ENCODE measurements at places on chromosomes 12 and 14.
A peak's percentile ranks its signal among the peaks of the same experiment; 100 is the strongest.

- DNase-seq, result no peak
These were observed 462.5 kb upstream of the TBX3 start for GRCh38 chr12:115146453-115146852.

GRCh38 chr12:65266408-65266807, 12.1 kb upstream of the MSRB3 start:
- no peak for DNase-seq

GRCh38 chr14:81122326-81122725, 98.4 kb downstream of the GTF2A1 start:
- no peak for DNase-seq

- no peak for DNase-seq
These were observed 98.3 kb upstream of the ATF1 start for GRCh38 chr12:50665609-50666008.

GRCh38 chr12:34305176-34305575, 282.9 kb downstream of the ALG10 start:
- DNase-seq, result no peak

- DNase-seq, result no peak
These were observed 369.9 kb upstream of the PDE3A start for GRCh38 chr12:19998411-19998810.

- DNase-seq, result peak; percentile 58
These were observed 117.3 kb upstream of the MYF6 start for GRCh38 chr12:80590085-80590484.

DNA sequence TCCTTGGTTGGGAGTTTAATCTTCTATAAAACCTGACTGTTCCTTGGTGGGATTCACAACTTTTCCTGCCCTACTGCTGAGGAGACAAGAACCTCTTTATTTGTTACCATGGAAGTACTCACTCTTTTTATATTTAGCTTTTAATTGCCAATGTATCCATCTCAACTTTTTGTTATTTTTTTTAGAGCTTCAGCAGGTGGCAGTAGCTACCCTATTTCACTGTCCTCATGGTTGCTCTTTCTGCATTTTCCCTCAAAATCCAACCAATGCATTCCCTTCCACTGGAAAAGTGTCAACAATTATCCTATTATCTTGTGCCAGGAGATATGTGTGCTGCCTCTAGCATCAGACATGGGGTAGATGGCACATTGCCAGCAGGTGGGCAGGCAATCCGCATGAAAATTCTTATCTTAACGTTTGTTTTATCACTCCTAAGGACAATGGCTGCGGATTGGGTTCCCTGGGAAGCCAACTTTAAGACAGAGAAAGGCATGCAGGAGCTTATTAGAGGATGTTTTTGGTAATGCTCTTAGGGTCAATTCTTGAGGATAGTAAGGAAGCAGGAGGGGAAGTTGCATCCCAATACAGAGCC, 406.4 kb downstream of the SNAPC1 start:
- DNase-seq, result no peak

DNA sequence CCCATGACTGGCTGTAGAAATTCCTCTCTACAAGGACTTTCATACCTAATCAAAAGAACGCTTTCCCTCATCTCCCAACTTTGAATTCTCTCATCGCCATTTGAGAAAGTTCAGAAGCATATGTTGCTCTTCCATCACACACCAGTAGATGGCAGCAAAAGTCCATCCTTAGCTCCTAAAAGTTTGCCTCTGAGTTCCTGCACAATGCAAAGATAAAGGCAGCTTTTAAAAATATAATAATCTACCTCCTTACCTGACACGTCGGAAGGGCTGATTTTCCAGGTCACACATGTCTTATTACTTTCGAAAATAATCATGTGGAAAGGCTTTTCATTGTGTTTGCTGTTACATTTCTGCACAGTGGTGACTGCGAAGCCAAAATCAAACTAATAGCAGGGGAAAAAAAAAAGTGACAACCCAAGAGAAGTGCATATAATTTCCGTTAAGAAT, 456.7 kb upstream of the SEL1L start:
- DNase-seq, result peak; percentile 42

DNA sequence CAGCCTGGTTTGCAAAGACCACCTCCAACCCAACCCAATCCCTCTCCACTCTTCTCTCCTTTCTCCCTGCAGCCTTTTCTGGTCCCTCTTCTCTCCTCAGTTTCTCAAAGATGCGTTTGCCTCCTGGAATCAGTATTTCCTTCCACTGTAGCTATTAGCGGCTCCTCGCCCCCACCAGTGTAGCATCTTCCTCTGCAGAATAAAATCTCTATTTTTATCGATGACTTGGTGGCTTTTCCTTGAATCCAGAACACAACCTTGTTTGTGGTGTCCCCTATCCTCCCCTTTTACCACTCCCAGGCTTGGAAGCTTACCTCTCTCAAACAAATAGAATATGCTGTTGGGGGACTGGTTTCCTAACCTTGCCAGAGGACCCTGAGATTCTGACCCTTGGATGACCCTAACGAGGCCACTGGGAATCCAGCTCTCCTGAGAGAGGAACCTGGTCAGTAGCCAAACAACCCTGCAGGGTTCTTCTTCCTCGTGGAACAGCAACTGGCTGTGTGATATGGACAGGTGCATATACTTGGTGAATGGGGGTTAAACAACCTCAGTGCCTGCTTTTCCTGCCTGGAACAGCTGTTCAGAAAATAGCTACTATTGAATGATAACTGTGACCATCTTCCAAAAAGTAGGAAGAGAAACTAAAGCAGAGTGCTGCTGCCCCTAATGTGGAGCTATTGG, 4.4 kb downstream of the WNT1 start:
- no peak for DNase-seq

Measured in fibroblast of skin of right quadriceps (primary cell).